ENCODE measurements at places on chromosomes 6 and 20.

GRCh38 chr6:6682225-6682624, 93.7 kb downstream of the LY86 start:
- no peak for DNase-seq

DNA sequence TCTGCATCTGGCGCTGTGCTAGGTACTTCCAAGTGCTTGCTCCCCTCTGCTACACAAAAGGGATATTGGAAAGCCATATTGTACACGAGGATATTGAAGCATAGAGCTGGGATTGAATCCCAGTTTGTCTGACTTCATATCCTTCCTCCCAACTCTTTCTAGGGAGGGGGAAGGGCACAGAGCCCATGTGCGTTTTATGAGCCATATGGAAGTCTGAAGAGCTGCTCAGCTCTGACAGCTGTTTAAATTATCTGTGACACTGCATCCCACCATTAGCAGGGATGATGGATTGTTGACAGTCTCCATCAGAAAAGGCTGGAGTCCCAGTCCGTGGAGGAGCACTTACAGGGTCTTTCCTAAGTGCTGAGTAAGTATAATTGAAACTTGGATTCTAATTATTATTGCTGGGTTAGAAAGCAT, 18.4 kb downstream of the TIAM2 start:
- no peak for DNase-seq

DNA sequence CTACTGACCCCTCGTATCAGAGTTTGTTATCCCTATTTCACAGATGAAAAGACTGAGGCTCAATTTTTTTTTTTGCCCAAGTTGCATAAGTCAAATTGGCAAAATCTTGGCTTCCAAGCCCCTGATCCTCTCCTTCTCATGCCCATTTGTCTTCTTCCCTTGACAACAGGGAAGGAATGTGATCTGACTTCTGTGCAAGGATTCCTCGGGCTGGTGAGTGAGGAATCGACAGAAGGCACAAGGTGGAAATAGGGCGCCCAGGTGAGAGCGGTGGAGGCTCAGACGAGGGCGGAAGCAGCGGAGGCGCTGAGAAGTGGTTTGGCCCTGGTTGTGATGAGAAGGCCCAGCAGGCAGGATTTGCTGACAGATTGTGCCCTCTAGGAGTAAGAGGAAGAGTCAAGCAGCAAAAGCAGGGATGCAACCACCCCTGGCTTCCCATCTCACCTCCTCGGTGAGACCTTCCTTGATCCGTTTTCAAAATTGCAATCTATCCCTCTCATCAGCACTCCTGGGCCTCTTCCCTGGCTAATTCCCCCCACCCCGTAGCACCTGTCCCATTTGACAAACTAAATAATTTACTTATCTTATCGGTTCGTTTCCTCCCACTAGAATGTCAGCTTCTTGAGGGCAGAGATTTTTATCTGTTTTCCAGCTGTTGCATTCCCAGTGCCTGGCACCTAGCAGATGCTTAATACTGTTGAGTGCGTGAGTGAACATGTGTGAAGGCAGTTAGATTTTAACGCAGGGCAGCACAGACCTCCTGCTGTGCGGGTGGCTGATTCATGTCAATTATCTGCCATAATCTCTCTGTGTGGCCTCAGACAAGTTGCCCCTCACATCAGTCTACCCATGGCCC, 3.7 kb upstream of the SIRPA start:
- no peak for DNase-seq

- no peak for DNase-seq
These were observed 89.9 kb upstream of the RALGAPA2 start for GRCh38 chr20:20802328-20802727.

DNA sequence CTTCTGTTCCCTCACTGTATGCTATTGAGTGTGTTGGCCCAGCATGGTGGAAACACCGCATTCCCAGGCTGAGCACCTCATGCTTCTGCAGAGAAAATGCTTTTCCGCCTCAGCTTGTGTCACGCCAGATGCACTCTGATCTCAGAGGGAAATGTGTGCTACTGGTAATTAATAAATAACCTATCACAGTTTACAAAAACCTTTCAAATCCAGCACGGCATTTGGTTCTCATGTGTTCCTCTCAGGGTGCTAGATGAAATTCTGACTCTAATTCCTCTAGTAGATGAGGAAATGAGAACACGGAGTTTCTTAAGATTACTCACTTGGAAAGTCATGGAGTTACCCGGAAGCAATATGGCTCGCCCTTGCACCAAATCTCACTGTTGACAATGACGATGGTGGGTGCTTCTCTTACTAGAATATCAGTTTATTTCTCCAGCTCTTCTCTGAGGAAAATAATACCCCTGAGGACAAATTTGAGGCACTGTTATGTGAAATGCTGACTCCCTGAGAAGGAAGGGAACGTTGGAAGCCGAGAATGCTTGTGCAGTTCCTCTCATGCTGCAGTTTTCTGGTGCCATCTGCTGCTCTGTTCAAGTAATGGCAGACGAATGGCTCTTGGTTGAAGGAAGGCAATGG, 116.6 kb downstream of the RNF144B start:
- DNase-seq = peak; percentile 40

GRCh38 chr6:30053682-30054081, 7.4 kb upstream of the POLR1H start:
- no peak for DNase-seq

DNA sequence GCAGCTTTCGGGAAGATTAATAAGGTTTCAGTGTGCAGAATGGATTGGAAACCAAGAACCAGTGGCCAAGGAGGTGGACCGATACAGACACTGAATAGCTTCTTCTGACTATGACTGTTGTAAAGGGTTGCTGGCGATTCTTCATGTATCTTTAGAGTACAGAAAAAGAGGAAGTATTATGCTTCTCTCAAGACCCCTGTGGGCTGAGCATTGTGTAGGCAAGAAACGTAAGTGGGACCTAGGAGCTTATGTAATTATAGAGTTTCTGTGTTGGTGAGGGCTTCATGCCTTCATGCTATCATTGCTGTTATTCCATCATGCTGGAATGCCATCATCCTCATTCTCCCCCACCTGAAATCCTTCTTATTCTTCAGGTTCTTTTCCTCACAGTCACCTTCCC, 105.4 kb upstream of the AKIRIN2 start:
- DNase-seq = no peak

DNA sequence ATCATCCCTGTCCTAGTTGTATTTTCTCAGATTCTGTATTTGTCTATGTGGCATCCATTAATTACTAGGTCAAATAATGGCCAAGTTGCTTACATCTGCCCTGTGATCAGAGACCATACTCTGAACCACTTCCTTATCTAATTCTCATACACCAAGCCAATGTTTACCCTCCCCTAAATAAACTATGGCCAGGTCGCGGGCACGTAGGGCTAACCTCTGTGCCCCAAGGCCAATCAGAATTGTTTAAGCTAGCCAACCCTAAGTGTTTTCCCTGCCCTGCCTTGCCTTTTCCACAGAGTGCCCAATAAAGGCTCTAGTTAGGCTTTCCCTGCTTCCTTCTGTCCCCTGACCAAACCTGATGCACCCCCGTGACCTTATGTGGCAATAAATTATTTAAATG, 2.8 kb upstream of the CALHM4 start:
- no peak for DNase-seq

DNA sequence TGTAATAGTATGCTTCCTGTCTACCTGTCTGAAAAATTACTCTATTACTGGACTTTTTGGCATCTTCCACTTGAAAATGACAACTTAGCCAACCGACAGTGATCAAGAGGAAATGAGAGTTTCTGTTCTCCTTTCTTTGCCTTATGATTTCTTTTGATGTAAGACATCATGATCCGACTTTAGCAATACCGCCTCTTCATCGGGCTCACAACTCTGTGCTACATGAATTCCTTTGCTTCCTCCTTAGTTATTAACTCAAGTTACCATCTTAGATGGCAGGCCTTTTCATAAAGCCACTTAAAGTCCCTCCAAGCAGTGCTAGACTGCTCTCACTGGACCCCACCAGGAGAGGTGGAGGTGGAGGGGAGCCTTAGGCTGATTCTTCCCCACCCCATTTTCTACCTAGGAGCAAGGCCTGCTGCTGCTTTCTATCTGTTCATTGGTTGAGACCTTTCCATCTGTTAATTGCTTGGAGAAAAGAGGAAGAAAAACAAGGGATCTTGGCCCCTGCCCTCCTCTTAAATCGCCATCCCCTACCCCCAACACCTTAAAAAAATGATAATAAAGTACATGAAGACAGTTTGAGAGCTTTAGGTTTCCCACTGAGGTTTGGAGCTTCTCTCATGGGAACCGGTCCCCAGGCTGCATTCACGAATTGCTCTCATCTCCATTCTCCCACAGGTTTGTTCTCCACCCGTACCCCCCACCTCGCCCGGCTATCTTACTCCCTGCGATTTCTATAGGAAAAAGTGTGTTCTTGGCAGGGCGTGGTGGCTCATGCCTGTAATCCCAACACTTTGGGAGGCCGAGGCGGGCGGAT, 21.6 kb upstream of the MCM3 start:
- DNase-seq = peak; percentile 29

- DNase-seq = no peak
These were observed 47.9 kb downstream of the YTHDF1 start for GRCh38 chr20:63167918-63168520.

DNA sequence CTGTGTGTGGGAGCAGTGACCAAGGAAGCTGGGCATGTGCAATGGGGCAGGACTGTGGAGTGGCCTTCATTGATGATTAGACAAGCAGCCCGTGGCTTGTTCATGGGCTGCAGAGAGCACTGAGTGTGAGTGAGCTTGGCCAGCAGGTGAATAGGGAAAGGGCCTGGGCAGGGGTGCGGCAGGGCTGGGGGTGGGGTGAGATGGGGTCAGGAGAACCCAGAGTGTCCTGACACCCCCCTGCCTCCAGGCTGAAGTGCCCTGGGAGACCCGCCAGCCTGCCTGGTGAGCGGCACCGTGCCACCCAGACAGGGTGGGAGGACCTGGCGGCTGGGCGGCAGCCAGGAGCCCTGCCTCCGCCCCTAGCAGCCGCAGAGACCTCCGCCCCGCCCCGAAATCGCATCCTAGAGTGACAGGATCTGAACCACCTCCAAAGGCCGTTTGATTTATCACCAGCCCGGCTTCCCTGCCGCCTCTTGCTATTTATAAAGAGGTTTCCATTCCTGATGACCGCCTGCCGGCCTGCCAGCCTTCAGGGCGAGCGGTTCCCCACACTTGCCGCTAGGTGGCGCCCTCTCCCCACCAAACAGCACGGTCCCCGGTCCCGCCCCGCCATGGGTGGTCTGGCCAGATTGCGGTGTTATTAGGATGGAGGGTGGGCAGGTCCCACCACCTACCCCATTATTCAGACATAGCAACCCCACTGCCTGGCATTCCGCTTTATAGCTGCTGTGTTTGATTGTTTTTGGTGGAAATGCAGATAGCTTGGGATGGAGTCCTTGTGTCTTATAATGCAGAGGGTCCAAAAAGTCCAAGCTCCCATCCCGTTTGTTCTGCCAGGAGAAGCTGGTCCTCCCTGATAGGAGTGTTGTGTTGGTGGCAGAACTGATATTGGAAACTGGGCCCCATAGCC, 3.5 kb downstream of the MYLK2 start:
- peak; percentile 56 for DNase-seq

GRCh38 chr6:71289039-71289801, 609 bp downstream of the OGFRL1 start:
- DNase-seq = peak; percentile 25

DNA sequence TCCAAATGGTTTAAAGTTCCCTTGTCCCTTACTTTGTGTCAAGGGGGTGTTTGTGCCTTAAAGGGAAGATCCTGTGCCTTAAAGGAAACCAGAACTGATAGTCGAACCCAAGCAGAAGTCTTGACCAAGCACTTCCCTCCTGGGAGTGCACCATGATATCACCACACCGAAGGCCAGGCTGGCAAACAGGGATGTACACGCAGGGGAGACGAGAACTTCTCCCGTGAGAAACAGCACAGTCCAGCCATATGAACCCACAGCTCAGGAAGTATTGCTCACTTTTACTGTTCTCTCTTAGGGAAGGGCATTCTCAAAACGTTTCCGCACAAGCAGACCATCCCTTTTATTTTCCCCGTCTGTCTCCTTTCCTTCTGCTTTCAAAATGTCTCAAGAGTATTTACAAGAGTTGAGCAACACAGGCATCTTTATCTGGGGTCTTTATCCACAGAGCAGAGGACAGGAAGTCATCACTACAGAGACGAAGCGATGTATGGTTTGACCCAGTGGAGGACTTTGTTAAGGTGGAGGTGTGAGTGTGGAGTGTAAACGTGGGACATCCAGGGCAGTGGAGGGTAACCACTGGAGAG, 12.8 kb upstream of the SERPINB1 start:
- no peak for DNase-seq

Data from central memory CD4-positive, alpha-beta T cell (primary cell).